ENCODE measurements at places on chromosomes 6 and 20.

DNA sequence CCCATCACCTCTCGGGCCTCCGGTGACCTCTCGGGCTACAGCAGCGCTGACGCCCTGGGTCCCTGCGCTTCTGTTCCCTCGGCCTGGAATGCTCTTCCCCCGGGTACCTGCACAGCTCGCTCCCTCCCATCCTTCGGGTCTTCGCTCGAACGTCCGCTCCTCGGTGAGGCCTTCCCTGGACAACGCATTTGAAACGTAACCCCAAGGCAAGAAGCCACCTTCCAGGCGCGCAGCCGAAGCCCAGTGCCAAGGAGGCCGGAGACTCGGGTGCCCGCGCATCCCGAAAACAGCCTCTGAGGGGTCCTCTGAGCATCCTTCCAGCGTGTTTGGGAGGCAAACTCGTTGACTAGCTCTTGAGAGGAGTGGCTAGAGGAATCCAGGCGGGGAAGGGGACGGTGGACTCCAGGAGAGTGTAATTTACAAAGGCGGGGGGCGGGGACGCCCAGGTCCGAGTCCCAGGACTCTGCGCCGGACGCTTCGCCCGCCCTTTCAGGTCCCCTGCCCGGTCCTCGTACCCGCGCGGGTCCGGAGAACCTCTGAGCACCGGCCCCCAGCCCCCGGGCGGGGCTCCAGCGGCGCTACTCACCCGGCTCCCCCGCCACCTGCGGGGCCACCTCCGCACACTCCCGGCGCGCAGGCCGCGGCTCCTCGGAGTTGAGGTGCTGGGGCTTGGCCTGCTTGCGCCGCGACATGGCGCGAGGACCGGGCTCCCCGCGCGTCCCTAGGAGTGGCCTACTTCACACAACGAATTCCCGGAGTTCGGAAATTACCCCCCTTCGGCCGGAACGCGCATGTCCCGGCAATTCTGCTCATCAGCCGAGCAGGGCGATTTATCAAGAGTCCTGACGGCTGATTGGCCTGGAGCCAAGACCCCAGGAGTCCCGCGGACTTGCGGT, 86.8 kb downstream of the ZFP64 start:
- DNase-seq = peak; percentile 43

GRCh38 chr6:106177786-106178185, 91.7 kb downstream of the PRDM1 start:
- no peak for DNase-seq

DNA sequence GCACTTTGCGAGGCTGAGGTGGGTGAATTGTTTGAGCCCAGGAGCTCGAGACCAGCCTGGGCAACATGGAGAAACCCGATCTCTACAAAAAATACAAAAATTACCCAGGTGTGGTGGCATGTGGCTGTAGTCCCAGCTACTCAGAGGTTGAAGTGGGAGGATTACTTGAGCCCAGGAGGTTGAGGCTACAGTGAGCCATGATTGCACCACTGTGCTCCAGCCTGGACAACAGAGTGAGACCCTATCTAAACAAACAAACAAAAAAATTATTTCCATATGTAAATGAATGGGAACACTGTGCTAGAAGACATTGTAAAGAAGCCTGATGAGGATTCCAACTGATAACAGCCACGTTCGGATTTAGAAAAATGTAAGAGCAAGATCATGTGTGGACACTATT, 154.2 kb downstream of the ZFP64 start:
- no peak for DNase-seq

- no peak for DNase-seq
Measured at GRCh38 chr6:105458551-105458950, 55.7 kb upstream of the PREP start.

DNA sequence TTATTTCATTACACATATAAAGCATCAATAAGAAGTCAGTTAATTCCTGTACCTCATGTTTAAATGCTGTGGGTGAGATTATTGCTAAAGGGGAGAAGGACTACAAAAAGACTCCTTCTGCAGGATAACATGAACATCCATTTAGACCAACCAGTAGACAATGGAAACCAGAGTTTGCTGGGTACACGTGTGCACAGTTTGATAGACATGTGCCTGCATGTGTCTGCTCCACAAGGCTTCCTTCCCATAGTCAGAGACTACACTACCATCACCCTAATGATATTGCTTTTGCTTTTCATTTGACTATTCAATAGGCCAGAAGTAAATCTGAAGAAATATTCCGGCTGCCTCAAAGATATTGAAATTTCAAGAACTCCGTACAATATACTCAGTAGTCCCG, 231.6 kb downstream of the ARHGAP18 start:
- DNase-seq = no peak
